ENCODE measurements at places on chromosomes 5 and 9.

DNA sequence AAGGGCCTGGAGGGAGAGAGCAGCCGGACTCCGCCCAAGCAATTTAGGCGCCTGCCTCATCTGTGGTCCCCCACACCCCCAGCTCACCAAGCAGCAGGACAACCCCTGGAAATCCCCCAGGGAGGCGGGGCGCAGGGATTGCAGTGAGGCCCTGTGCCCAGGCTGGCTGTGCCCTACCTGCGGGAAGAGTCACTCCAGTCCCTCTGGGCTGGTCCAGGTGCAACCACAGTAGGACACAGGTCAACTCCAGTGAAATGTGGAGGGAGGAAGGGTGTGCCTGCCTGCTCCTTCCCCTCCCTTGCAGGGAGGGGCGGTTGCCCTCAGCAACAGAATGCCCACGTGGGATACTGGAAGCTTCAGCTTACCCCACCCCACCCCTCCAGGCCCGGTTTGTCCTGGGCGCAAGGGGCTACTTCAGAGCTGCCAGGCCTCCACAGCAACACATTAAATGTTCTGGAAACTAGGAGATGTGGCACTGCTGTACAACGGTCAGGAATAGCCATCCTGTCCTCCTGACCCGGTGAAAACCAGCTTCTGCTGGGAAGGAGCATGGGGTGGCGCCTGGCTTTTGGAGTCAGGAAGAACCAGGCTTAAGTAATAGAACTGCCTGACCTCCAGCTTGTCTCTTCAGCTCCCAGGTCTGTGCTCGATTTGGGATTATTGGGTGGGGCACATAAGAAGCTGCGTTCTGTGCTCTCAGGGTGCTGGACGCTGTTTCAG lies 22.5 kb downstream of the ABO start:
- no peak for DNase-seq

- DNase-seq: no peak
These were observed 74.1 kb upstream of the GHR start for GRCh38 chr5:42349163-42349562.

GRCh38 chr5:39465097-39465496 lies 40.3 kb upstream of the DAB2 start:
- DNase-seq: no peak

- DNase-seq: no peak
These were observed 7.4 kb downstream of the KLF9 start for GRCh38 chr9:70407081-70407503.

DNA sequence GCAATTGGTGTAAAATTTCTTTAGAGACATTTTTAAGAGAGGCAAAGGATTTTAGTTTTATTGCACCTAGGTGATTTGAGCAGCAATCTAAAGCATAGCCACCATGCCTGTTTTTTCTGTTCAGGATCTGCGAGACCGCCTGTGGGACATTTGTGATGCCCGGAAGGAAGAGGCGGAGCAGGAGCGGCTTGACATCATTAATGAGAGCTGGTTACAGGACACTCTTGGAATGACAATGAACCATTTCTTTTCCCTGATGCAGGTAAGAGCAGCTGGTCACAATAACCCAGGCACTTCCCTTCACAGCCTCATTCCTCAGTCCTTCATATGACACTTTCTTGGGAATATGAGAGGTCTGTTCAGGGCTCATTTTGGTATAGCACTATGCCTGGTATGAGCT lies 103.2 kb upstream of the IL7R start:
- DNase-seq: no peak

DNA sequence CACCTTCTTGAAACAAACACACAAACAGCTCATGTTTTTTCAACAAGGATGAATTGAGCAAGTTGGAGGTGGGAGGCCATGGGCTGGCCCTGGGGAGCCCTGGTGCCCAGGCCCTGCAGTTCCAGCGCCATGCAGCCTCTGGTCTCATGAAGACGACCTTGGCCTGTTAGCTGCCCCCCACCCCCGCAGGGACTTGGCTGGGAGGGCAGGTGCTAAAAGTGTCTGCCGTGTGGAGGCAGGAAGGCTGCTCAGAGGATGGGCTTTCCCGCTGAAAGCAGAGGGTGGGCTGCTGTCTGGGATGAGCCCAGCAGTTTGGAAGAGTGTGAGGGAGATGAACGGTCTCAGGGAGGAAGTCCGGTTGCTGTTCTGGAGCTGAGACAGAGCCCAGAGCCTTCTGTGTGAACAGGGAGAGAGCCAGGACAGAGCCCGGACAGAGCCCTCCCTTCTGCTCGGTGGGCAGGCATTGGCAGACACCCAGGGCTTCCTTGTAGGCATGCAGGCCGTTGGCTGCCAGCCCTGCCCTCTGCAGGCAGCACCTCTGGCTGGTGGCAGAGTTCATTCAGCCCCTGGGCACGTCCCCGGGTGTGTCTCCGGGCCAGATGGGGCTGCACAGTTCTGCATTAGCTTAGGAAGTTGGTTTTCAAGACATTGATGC lies 18.7 kb downstream of the ROPN1L start:
- no peak for DNase-seq

DNA sequence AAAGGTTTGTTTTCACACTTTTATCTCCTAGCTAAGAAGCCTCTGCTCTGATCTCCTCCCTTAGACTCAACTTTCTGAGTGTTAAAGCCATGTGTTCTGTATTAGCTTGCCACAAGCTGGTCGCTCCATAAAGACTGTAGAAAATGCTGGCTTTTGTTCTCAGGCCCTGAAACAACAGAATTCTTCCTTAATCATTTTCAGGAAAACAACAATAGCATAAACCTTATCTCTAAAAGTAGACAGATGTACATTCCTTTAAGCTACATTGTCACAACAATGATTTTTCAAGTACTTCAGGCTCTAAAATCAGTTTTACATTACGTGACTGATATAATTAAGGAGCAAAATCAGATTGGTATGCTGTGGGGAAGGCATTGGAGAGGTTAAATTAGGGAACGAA lies 41.9 kb downstream of the VCAN start:
- no peak for DNase-seq

GRCh38 chr5:87034557-87034956 lies 233.1 kb upstream of the RASA1 start:
- no peak for DNase-seq

DNA sequence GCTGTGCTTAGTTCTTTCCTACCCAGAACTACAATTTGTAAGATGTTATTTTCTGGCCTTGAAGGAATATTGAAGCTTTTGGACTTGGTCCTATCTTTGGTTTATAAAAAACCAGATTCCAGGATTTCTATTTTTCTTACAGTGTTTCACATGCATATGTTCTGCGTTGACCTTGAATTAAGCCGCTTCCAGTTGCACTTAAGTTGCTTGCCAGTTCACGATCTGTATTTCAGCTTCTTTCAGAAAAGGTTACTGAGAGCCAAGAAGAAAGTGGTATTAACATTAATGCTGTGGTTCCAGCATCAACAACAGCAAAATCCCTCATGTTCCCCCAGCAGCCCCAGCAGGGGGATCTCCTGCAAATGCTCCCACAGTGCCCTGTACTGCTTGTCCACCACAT lies 156.4 kb upstream of the ADAMTS16 start:
- DNase-seq: no peak

GRCh38 chr5:14464096-14464495 lies 117.5 kb upstream of the OTULINL start:
- no peak for DNase-seq

DNA sequence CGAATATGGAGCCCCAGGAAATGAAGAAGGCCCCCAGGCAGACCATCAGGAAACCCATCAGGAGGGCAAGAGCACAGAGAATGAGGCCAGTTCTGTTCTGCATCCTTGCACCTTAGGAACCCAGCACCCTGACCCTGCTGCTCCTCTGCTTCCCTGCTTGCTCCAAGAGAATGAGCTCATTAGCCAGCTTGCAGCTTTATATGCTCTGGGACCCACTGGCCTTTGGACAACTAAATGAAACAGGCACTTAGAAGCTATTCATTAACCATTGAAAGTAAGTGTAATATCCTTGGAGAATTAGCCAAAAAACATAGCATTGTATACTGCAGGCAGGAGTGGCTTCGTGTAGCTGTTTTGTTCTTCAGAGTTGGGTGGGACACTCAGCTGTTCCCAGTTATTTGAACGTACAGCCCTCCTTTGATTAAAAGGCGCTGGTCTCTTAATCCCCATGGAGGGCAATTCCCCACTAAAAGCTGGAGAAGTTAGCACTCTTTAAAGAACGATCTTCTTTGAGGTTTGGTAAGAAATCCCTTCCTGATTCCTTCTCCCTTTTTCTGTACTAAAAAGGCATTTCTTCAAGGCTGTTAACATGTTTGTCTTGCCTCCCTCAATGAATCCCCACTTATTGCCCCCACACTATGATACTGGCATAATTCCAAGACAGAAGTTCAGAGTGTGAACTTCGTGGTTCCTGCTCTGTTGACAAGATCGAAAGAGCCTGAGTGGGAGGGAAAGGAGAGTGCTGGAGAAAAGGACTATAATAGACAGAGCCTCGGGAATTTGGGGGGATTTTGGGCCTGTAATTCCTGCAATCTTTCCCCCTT lies at the start of gene TMEM252:
TSS of gene TMEM252 (minus strand) at position 172 of the 824 bp plus-strand sequence. CDS start at position 103, 69 bp downstream.
- no peak for DNase-seq

DNA sequence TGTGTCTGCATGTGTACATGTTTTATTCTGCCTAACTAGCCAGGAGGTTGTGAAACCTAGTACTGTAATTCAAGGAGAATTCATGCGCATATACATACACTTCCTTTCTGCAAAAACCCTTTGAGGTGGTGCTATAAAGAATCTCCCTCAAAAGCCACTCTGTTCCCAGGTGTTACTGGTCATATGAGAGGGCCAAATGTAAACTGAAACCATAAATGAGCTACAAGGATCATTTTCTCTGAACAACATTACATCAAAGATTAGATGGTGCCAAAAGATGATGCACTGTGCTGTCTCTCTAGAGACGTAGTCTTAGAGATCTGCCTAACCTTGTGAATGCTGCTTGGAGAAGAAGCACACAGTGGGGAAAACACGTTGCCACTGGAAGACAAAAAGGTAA lies 15.7 kb downstream of the NREP start:
- no peak for DNase-seq

DNA sequence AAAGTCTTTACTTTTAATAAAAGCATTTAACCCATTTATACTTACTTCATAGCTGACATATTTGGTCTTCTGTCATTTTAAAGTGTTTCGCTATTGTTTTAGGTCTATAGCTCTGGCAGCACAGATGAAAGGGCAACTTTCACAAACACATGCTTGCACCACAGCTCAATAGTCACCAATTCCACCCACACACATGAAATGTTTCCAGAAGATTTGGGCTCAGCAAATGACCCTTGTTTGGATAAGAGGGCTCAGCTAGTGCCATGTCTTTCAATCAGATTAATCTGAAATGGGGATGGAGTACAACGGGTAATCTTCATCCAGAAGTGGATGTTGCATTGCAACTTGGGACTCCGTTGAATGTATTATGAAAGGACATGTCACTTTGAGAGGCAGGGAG lies 176.0 kb downstream of the FGF18 start:
- DNase-seq: no peak

DNA sequence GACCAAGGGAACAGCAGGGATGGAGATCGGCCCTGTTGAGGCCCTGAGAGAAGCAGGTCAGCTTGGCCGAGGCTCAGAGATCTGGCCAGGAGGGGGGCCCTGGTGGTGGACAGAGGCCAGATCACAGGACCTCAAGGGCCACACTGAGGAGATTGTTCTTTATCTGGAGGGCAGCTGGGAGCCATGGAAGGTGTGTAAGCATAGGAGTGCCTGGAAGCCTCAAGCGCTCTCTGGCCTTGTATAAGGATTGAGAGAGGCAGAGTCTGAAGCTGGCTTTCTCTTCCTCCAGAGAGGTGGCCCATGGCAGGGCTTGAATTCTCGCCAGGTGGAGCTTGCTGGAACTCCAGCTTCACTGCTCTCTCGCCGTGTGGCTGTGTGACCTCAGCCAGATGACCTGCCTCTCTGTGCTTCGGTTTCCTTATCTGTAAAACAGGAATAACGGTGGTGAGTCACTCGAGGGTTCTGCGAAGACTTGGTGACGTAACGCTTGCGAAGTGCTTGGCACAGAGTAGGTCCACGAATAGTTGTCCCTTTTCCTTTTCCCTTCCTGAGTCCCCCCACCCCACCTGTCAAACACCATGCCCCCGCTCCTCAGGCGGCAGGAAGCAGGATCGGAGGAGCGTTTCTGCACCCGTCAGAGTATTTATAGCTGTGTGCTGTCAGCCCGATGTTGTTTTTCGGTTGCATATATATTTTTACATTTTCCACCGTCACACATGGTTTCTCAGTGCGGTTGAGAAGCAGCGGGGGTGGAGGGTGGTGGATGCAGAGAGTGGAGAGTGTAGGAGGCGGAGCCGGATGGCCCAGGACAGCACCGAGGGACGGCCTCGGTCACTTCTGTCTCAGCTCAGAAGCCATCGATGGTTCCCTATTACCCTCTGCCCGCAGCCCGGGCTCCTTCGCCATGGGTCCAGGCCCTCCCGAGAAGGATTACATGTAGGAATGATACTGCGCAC lies 17.0 kb upstream of the CRB2 start:
- no peak for DNase-seq

- no peak for DNase-seq
These were observed 22.8 kb upstream of the RGMB start for GRCh38 chr5:98750693-98751092.

GRCh38 chr5:6583049-6583880 lies 49.6 kb downstream of the NSUN2 start:
- DNase-seq: peak; percentile 62

DNA sequence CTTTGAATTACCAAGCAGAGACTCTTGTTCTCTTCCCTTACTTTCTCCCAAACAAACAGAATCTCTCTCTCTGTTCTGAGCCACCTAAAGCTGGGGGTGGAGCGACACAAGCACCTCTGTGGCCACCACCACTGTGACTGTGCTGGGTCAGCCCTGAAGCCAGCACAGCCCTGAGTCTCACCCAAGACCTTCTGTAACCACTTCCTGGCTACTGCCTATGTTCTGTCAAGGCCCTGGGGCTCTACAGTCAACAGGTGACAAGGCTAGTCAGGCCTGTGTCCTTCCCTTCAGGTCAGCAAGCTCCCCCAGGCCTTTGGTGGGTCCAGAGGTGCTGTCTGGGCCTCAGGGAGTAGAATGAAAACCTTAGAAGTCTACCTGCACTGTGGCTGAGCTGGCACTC lies 26.1 kb upstream of the SLC28A3 start:
- no peak for DNase-seq

- no peak for DNase-seq
These were observed 44.2 kb downstream of the PKD2L2 start for GRCh38 chr5:137933491-137933911.

DNA sequence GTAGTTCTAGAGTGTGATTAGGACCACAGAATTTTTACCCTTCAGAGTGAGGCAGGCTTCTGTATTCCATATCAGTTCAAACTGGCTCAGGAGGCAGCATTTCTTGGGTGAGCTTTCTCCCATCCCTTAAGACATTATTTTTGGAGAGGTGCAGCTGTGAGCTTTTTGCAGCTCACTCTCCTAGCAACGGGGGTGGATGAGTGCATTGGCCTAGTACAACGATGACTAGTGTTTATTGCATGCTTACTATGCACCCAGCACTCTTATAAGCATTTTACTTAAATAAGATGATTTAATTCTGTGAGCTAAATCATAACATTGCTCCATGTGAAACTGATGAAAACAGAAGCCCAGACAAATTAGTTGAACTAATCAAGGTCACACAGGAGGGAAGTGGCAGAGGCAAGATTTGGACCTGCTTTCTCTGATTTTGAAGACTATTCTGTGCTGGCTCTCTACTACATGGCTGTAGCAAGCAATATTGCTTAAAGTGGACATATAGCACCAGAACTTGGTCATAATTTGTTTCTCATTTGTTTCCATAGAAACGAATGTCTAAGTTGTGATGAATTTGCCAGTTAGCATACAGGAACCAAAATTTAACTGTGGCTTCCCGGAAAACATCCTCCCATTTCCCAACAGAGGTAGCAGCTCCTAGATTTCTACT lies 372.1 kb upstream of the RIOK2 start:
- DNase-seq: no peak

- no peak for DNase-seq
These were observed 54.4 kb upstream of the FABP6 start for GRCh38 chr5:160174780-160175437.

GRCh38 chr5:67610186-67610912 lies 413.8 kb upstream of the CD180 start:
- no peak for DNase-seq
